ENCODE measurements at places on chromosomes 3 and 15. TPM values are rescaled to one million over a fixed set of nuclear protein-coding genes. Genes with fewer than 3 reads are reported as not detected.

The DHX30 gene
- total RNA-seq = 73.4 TPM

The ALDH1A3 gene
- total RNA-seq = 14.9 TPM

The EAF2 gene
- total RNA-seq = 1.6 TPM

The DAPK2 gene
- 2.3 TPM for total RNA-seq

The TMC3 gene
- total RNA-seq = not detected
